ENCODE measurements at places on chromosomes 2 and 18.

DNA sequence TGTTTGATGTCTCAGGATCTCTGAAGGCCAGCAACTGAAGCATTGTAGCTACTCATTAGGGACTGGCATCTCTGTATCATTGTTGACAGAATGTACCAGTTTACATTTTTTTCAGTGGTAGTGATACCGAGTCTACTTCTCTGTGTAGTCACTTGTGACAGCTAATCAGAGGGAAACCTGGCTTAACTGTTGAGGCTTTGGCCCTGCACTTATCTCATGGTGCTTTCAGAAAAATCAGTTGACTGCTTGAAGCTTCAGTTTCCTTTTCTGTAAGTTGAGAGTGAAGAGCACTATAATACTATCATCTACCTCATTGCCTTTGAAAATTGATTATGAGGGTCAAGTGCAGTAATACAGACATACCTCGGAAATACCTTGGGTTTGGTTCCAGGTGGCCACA lies 90.0 kb downstream of the COMMD1 start:
- no peak for DNase-seq

DNA sequence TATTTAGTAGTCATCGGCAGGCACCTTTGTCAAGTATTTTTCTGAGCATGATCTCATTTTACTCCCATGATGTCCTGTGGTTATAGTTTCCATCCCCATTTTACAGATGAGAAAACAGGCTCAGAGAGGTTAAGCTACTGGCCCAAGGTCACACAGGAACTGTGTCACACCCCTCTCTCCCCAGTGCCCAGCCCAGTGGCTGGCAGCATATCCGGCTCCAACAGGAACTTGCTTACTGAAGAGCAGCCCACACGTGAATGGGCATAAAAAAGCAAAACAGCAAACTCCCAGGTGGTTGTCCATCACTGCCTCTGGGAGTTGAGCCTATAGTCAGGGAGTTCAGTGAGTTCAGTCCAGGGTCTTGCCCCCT lies 8.3 kb upstream of the KLF11 start:
- no peak for DNase-seq

DNA sequence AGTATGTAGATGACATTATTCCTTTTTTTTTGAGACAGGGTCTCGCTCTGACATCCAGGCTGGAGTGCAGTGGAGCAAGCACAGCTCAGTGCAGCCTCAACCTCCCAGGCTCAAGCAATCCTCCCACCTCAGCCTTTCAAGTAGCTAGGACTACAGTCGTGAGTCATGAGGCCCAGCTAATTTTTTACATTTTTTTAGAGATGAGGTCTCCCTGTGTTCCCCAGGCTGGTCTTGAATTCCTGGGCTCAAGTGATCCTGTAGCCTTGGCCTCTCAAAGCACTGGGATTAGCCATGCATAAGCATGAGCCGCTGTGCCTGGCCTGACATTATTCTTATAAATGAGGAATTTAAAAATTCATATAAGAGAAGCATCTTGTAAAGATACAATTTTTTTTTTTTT lies 86.9 kb downstream of the FAM117B start:
- DNase-seq = no peak

DNA sequence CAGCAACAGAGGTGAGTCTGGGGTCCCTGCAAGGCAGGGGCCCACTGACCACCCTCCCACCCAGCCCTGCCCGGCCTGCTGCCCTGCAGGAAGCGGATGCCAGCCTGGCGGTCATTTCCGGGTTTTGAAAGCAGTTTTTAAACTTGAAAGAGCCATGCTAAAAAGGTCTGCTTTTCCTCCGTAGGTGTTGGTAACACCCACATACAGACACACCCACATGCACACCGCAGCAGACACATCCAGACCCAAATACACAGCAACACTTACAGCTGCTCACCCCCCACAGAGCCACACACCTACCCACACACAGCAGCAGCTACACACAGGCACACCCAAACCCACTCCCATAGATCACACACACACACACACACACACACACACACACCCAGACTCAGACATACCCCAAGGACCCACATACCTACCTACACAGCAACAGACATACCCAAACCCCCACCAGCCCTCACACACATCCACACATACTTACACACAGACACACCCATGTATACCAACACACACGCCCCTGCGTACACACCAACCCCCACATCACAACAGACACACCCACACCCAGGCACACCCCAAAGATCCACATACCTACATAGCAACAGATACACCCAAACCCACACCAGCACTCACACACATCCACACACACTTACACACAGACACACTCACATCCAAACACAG lies 7.6 kb downstream of the ZFP36L2 start:
- no peak for DNase-seq

DNA sequence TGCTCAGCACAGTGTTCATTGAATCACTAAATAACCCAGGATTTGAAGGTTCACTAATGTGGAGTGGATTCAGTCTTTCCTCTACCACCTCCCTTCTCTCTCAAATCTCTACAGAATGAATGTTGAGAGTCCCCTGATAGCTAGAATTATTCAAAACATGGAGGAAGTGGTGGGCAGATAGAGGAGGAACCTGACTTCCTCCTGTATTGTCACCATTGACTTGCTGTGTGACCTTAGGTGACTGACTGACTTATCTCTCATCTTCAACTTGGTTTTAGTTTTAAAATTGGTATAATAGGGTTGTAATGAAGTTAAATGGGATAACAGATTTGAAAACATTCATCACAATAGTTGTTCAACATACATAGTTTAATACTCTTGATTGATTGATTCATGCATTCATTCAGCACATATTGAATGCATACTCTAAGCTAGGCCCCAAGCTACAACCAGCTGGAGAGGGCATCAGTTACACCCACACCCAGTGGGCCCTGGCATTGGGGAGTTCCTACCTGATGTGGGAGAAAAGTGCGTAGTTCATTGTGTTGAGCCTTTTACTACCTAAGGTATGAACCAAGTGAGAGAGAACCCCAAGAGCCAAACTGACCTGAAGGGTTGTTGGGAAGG lies 96.0 kb downstream of the WDR7 start:
- no peak for DNase-seq

DNA sequence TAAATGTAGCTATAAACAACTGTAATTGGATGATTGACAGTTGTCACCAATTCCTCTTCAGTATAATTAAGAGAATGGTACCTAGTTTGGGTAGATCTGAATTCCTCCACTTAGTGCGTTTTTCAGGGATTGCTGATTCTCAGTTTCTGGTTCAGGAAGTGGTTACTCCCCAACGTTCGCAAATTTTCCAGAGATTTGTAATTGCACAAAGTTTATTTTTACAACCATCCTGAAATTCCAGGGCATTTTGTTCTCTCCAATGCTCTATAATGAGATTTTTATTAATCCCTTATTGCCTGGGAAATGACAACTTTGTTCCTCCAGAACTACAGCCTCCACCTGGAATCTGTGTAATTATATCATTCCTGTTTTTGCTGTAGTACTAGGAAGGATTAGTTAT lies 710.6 kb upstream of the ZEB2 start:
- DNase-seq = no peak

- DNase-seq = no peak
Measured at GRCh38 chr18:63439334-63439733, 17.1 kb upstream of the VPS4B start.

DNA sequence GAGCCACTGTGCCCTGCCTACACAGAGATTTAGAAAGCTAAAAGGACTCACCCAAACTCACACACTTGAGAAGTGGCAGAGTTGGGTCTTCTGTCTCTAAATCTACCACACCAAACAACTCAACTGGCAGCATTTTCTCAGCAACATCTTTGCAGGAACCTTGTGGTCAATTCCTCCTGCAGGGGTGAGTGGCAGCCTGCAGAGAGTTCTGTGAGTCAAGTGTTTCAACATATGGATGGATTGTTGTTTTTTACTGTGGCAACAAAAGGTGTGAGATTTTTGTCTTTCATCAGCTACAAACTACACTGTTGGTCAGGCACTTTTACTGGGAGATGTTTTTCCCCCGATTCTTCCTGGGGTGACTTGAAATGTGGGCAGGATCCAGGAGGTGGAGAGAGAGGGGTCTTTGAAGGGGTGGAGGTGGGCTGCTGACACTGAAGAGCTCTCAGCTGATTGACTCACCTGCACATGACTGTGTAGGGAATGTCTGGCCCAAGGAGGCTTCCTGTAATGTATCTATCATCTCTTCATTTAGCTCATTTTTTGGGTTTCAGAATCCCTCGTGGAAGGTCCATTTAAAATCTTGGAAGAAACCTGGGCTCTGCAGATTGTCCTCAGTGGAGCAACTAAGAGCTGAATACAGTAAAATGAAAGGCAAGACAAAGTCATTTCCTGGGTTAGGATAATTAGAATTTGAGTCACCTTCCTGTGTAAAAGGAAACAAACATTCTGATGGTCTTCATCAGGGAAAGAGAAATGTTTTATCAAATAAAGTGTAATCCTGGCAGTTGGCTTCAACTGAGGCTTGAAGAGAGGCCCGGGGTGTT lies 98.6 kb downstream of the MSH2 start:
- DNase-seq = no peak

DNA sequence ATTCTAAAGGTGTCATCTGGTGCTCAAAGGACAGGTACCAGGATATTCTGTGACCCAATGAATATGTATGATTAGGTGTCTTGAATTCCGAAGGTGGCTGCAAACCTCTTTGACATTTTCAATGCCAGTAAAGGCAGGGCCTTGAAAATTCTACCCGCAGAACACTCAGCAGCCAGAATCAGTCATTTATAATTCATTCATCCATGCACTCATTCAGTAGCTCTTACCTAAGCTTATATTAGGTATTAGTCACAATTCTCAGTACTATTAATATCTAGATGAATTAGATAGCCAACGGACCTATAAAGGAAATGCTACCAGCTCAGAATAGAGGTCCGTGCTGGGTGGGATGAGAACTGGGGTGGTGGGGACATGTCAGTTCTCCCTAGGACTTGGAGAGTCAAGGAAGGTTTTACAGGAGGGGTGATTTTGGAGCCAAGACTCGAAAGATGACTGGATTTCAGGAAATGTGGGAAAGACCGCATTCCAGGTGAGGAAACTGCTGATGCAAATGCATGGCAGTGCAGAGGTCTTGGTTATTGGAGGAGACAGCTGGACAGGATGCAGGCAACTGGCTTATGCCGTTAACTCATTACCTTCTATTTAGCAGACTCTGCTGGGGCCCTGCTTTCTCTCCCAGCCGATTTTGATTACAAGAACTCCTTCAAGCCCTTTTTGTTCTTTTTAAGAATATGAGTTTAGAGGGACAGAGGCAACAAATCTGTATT lies 7.2 kb downstream of the TRIB2 start:
- DNase-seq = no peak

DNA sequence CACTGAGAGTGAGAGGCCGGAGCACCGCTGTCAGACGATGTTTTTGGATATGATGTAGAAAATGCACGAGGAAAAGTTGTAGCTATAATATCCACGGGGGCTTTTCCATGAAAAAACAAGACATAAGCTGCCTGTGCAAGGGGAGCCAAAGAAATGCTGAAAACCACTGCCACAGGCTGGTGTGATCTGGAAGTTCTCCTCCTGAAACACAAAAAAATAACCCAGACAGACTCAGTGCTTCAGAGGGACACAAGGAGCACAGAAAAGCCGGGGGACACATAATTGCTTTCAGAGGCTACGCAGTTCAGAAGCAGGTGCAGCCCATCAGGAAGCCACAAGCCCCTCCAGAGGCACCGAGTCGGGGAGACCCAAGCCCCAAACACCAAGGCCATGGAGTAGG lies 98.2 kb downstream of the ZNF516 start:
- no peak for DNase-seq

DNA sequence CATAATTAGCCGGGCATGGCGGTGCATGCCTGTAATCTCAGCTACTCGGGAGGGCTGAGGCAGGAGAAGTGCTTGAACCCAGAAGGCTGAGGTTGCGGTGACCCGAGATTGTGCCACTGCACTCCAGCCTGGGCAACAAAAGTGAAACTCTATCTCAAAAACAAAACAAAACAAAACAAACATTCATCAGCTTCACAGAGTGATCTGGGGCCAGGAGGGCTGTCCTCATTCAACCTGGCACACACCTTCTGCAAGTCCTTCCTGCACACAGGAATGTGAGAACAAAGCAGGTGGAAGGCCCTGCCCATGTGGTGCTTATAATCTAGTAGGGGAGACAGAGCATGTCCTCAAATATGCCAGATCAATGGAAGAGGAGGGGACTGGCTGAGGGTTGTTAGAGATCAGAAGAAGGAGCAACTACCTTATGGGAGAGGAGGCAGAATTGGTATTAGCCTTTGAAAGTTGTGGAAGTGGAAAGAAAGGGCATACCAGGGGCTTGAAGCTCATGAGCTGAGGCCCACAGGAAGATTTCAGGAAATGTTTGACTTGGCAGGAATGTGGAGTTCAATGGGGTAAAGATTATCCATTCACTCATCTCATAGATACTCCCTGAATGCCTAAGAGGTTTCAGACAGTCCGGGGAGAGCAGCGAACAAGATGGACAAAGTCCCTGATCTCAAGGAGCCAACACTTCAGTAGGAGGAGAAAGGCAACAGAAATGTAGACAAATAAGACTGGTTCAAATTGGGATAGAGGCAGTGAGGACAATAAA lies 155.3 kb upstream of the SIX3 start:
- no peak for DNase-seq

DNA sequence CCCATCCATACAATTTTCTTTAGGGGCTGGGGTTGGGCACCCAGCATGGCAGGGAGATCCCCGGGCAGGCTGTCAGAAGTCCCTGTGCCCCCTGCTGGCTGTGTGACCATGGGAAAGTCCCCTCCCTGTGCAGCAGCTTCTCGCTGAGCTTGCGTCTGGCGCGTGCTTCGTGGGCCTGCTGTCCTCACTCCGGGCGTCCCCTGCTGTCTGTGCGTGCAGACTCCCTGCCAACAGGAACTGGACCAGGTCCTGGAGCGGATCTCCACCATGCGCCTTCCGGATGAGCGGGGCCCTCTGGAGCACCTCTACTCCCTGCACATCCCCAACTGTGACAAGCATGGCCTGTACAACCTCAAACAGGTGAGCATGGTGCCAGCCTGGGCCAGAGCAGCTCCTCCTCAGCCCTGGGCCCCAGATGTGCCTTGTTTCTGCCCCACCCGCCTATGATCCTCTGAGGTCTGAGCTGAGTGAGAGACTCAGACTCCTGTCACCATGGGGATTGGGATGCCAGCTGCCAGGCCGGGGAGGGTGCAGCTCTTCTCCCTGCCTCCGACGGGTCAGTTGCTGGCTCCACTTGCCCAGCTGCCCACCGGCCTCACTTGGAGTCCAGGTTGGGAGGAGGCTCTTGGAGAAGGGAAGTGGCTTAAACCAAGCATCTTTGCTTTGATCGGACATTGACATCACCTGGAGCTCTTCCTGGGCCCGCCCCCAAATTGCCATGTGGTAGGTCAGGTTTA lies 28.6 kb downstream of the IGFBP2 start:
- DNase-seq = no peak

GRCh38 chr2:200905618-200906296 lies 16.6 kb downstream of the NIF3L1 start:
- peak; percentile 32 for DNase-seq

- no peak for DNase-seq
Measured at GRCh38 chr2:187442378-187442777, 5.7 kb downstream of the CALCRL start.

- no peak for DNase-seq
Measured at GRCh38 chr2:240717181-240717641, 25.5 kb downstream of the AQP12A start.

- no peak for DNase-seq
Measured at GRCh38 chr2:127669056-127669455, 6.3 kb downstream of the LIMS2 start.

All from activated CD4-positive, alpha-beta T cell treated with anti-CD3 and anti-CD28 coated beads for 24 hours (primary cell).